ENCODE measurements at places on chromosomes 11 and 22.

DNA sequence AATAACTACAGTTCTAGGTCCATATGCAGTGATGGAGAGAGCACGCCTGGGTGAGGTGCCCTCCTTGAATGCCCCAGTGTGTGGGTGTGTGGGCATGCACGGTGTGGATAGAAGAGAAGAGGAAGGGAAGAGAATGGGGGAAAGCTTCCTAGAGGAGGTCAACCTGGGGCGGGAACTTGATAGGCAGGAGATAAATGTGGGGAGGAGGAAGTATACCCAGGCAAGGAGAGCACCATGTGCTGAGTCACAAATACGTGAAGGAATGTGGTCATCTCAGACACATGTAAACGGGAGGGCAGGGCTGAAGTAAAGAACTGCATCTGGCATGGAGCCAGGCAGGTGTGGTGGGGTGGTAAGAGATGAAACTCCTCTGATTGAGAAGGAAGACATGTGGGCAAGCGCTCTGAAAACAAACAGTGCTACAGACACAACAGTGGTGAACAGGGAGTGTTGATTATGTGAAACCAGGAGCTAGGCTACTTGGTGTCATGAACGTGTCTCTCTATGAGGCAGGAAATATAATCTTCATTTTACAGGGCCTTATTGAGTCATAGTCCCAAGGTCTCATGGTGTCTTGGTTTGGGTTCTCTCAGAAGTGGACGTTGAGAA, 61.5 kb upstream of the EED start:
- peak; percentile 34 for DNase-seq

GRCh38 chr11:114368918-114369680, 31.2 kb downstream of the C11orf71 start:
- no peak for DNase-seq

- no peak for DNase-seq
Measured at GRCh38 chr11:69499186-69499917, 17.9 kb downstream of the LINC01488 start.

GRCh38 chr22:23837911-23838680, 710 bp downstream of the DERL3 start:
- DNase-seq = no peak

- no peak for DNase-seq
Measured at GRCh38 chr11:1734641-1735081, 15.7 kb downstream of the IFITM10 start.

DNA sequence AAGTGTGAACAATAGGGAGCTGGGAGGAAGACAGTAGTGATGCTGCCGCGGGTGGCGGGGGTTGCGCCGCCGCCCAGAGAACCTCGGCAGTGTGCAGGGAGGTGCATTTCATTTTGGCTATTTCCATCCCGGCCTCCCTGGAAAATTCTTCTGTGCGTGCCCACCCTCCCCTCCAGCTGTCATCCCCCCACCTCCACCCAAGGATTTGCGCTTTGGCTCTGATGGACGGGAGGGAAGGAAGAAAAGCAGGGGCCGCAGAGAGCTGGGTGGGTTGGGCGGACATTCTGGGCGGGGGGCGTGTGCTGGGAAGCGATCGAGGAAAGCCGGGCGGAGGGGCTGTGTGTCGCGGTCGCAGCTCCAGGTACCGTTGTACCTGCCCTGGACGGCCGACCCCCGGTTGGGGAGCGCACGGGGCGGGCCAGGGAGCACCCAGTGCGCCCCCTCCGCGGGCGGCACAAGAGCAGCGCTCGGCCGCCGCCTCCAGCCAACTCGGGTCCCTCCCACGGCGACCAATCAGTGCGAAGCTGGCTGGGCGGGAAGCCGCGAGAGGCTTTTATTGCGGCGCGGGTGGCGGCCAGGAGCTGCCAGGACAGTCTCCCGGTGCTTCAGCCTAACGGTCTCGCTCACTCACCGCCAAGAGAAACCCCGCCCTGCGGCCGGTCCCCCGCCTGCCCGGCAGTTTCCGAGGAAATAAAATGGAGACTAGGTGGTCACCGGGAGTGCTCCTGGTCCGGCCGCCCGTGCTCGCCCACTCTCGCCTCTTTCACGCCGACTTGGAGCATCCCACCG, 1.6 kb downstream of the NCAM1 start:
- DNase-seq = no peak

DNA sequence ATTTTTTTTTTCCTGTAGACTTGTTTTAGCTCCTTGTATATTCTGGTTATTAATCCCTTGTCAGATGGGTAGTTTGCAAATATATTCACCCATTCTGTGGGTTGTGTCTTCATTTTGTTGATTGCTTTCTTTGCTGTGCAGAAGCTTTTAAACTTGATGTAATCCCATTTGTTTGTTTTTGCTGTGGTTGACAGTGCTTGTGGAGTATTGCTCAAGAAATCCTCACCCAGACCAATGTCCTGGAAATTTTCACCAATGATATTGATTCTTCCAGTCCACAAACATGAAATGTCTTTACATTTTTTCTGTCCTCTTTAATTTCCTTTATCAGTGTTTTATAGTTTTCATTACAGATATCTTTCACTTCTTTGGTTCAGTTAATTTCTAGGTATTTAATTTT, 55.6 kb upstream of the MRGPRX1 start:
- no peak for DNase-seq

GRCh38 chr22:38951734-38952133, 5.7 kb upstream of the APOBEC3A start:
- no peak for DNase-seq

- DNase-seq = no peak
Measured at GRCh38 chr11:85680897-85681296, 5.1 kb downstream of the CCDC89 start.

- no peak for DNase-seq
Measured at GRCh38 chr11:108368134-108368533, 99.2 kb downstream of the C11orf65 start.

- DNase-seq = no peak
Measured at GRCh38 chr22:21968452-21969129, 14.0 kb downstream of the TOP3B start.

GRCh38 chr11:72446929-72447769, 12.8 kb upstream of the CLPB start:
- no peak for DNase-seq

DNA sequence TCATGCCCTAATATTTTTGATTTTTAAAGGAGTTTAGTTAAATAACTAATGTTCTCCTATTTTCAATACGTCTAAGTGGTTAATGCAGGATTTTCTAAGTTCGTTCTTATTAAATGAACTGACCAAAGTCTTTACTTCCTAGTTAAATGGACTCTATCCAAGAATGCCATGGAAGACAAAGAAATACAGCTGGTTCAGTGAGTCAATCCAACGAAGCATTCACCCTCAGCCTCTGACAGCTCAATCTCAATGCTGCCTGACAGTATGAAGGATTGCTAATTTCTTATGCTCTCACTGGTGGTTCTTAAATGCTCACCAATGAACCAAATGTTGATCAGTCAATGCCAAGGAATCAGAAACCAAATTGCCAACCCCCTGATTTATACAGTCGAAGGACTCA, 219.4 kb downstream of the CADM1 start:
- DNase-seq = no peak

DNA sequence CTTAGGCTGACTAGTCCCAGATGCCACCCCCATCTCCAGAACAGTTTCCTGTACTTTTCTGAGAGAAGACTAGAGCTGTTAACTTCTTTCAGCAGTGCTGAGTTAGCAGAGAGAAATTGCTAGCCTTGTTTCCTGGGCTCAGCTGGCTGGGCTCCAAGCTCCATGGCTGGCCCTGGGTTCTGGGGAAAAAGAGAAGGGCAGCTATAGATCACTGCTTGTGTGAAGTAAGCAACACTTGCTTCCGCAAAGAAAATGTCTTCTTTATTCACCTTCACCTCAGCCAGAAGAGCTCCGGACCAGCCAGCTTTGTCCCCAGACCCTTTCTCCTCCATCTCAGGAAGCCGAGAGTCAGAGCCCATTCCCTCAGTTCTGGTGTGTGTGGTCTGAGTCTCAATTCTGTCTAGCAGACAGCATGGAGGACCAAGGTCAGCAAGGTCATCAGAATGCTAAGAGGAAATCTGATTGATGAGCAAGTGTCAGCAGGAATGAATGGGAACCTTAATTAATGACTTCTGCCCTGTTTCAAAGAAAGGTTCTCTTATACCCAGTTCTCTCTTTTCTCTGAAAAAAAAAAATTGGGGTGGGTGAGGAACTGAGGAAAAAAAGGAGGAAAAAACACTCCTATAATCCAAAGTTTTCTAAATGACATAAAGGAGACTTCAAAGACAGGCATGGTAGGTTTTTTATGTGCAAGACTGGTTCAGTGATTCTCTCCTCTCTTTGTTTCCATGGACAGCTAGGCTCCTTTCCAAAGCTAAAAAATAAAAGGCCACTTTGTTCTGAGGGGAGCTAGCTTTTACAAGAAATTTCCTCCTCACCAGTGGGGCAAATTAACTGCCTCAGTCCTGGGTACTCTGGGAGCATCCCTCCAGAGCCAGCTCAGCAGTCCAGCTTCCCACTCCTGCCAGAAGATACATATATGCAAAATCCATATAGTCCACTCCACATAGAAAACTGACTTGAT, 63.6 kb upstream of the FAM181B start:
- DNase-seq = no peak

DNA sequence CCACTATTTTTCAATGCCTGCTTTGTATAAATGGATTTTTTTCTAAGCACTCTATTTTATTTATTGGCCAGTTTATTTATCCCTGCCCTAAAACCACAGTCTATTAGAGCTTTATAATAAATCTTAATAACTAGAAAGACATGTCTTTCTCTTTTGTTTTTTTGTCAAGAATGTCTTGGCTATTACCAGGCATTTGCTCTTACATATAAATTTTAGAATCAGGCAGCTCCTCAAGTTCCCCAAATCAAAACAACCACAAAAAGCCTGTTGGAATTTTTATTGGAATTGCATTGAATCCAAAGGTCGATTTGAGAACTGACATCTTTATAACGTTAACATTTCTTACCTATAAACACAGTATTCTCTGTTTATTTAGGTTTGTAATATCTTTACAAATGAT, 85.8 kb upstream of the SC5D start:
- DNase-seq = no peak

- no peak for DNase-seq
Measured at GRCh38 chr11:120643284-120643683, 131.7 kb downstream of the GRIK4 start.

- DNase-seq = no peak
Measured at GRCh38 chr11:28525636-28526405, 417.6 kb downstream of the METTL15 start.

DNA sequence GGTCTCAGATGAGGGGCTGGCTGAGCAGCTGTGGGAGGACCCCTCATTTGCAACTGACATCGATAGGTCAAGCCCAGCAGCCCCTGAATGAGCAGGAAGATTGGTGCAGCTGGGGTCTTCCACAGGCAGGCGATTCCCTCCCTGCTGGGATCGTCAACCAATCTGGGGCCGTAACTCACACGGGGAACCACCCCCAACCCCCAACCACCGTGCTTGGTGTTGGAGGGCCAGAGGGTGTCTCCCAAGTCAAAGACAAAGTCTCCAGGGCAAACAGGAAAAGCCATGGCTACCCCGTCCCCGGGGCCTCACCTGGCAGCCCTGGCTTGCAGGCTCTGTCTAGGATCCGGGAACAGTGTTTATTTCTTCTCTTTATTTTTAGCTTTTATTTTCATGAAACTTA, 26.9 kb upstream of the SCUBE1 start:
- no peak for DNase-seq

DNA sequence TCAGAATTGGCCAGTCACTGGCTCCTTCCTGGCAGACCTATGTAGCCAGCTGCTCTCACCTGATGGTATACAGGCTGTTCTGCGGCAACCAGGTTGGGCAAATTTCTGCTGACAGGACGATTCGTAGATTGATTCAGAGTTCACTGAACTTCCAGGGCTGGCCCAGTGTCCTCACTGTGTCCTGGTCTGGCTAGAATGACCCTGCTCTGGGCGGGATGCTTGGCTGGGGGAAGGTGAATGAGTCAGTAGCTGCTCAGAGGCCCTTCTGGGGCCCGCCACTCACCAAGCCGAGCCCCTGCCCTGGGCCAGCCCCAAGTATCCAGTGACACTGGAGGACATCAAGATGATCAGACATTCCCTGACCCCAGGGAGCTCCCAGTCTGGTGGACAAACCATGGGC, 62.9 kb upstream of the WNT11 start:
- no peak for DNase-seq

GRCh38 chr11:130420478-130421198, 7.8 kb downstream of the ADAMTS8 start:
- no peak for DNase-seq

Measured in stimulated activated CD8-positive, alpha-beta memory T cell treated with anti-CD3 and anti-CD28 coated beads, Interleukin-4, amount 100 ng/mL, for 1 hour (primary cell).